ENCODE measurements at places on chromosomes 7 and 10. TPM values are rescaled to one million over a fixed set of nuclear protein-coding genes. Genes with fewer than 3 reads are reported as not detected.

The AKR1E2 gene
- total RNA-seq, result 4.8 TPM

The FAM25C gene
- total RNA-seq, result not detected

The PANK1 gene
- total RNA-seq, result 4.7 TPM

The CTTNBP2 gene
- not detected for total RNA-seq

GRCh38 chr7:26100406-26101339 lies 51.3 kb upstream of the NFE2L3 start:
- H3K36me3 ChIP-seq, result no peaks in the 10 kb centered on the region
- H3K4me3 ChIP-seq, result no peak overlapping the region
- DNase-seq, result no peak
- no peak overlapping the region for H3K27ac ChIP-seq
- peaks cover 27% of the 10 kb centered on the region for H3K4me1 ChIP-seq
- H3K27me3 ChIP-seq, result no peaks in the 10 kb centered on the region

The GIMAP2 gene
- total RNA-seq, result 113 TPM

GRCh38 chr7:109844362-109844761 lies 1246.6 kb upstream of the LRRN3 start:
- no peaks in the 10 kb centered on the region for H3K36me3 ChIP-seq
- no peaks in the 10 kb centered on the region for H3K4me1 ChIP-seq
- DNase-seq, result no peak

DNA sequence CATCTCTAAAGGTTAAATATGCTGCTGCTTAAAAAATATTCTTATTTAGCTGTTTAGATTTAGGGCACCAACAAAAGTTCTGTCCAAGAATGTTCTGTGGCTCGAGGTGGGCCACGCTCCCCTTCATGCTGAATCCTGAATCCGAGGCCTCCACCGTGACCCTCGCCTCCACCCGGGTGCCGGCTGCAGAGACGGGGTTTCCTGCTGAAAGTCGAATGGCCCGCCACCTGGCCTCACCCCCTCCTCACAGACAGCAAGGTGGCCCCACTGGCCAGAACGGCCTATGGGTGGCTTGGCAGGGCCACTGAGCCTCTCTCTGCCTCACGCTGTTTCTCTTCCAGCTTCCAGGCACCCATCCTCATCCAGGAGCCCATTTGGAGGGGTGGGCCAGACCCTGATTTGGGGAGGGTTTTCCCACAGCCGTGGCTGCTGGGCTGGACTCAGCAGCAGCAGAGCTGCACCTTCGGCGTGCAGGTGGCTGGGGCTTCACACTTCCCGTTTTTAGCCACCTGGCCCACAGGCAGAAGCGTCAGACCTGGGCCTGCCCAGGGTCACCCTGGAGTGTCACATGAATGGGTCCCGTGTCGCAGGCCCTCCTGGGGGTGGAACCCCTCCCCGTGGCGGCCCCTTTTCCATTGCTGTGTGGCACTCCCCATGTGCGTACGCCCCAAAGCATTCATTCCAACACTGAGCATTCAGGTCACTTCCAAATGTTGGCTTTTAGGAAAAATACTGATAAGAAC lies 26.3 kb upstream of the ADGRA1 start:
- no peak overlapping the region for H3K27ac ChIP-seq
- peaks cover 14% of the 10 kb centered on the region for H3K4me1 ChIP-seq
- H3K27me3 ChIP-seq, result no peaks in the 10 kb centered on the region
- no peak overlapping the region for H3K4me3 ChIP-seq
- DNase-seq, result no peak

DNA sequence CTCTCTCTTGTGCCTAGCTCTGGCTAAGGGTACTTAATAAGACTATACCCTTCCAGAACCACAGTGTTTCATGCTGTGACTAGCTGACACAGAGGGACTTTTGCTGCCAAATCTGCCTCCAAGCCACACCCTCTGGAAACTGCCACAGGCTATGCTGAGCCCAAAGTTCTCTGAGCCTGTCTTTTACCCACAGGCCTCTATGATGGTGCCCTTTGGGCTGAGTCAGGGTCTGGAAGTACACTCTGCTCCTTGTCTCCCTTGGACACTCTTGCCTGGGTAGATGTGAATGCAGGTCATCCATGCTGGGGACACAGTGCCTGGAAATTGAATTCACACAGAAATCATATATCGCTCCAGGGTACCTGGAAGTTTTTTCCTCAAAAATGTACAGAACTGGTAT lies 22.6 kb downstream of the DYDC1 start:
- H3K36me3 ChIP-seq, result no peaks in the 10 kb centered on the region
- peaks cover 17% of the 10 kb centered on the region for H3K27me3 ChIP-seq
- DNase-seq, result no peak

GRCh38 chr7:150801242-150801945 lies 825 bp downstream of the TMEM176A start:
- H3K27me3 ChIP-seq, result peaks cover 47% of the 10 kb centered on the region
- H3K36me3 ChIP-seq, result no peaks in the 10 kb centered on the region
- no peak overlapping the region for H3K4me3 ChIP-seq
- H3K4me1 ChIP-seq, result peaks cover 10% of the 10 kb centered on the region

DNA sequence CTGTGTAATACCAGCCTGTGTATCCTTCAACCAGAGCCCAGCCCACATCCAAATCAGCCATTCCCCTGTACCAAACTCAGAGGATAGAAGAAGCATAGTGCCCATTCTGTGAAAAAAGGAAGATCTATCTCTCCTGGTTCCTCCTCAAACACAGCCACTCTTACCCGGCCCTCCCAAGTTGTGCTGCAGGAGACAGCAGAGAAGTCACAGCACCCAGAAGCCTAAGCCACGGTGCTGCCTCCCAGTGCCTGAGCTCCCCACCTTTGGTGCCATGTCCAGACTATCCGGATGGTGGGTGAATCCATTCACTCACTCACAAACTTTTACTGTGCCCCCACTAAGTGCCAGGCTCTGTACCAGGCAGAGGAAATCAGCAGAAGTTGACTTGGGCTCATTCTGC lies 166.0 kb upstream of the ZMIZ1 start:
- DNase-seq, result no peak
- H3K36me3 ChIP-seq, result no peaks in the 10 kb centered on the region
- no peaks in the 10 kb centered on the region for H3K4me1 ChIP-seq
- no peak overlapping the region for H3K4me3 ChIP-seq
- no peaks in the 10 kb centered on the region for H3K27me3 ChIP-seq
- H3K27ac ChIP-seq, result no peak overlapping the region

DNA sequence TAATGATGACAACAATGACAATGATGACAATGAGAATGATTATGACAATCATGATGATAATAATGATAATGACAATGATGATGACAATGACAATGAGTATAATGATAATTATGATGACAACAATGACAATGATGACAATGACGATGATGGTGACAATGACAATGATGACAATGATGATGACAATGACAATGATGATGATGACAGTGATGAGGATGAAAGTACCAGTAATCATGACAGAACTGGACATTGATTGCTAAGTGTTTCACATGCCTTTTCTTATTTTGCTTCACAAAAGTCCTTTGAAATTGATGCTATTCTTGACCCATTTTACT lies 1106.0 kb upstream of the AUTS2 start:
- no peaks in the 10 kb centered on the region for H3K27me3 ChIP-seq
- H3K27ac ChIP-seq, result no peak overlapping the region
- no peak overlapping the region for H3K4me3 ChIP-seq
- no peaks in the 10 kb centered on the region for H3K36me3 ChIP-seq
- no peaks in the 10 kb centered on the region for H3K4me1 ChIP-seq
- no peak for DNase-seq

DNA sequence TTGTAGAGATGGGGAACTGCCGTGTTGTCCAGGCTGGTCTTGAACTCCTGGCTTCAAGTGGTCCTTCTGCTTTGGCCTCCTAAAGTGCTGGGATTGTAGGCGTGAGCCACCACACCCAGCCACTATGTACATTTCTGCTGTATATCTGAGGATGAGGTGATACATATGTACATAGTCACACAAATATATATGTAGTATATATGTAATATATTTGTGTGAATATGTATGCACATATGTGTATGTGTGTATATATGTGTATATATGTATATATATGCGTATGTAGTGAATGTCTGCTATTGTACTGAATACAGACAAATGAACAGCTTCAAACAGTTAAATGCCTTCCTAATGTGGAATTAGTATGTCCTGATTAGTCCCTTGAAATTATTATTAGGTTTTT lies 70.3 kb downstream of the EXOC6 start:
- no peak overlapping the region for H3K27ac ChIP-seq
- H3K36me3 ChIP-seq, result peaks cover 10% of the 10 kb centered on the region
- H3K4me3 ChIP-seq, result no peak overlapping the region
- no peak for DNase-seq
- H3K27me3 ChIP-seq, result no peaks in the 10 kb centered on the region

GRCh38 chr10:1539216-1539615 lies 198.1 kb downstream of the ADARB2 start:
- no peaks in the 10 kb centered on the region for H3K27me3 ChIP-seq
- H3K27ac ChIP-seq, result no peak overlapping the region
- no peaks in the 10 kb centered on the region for H3K36me3 ChIP-seq
- H3K4me3 ChIP-seq, result no peak overlapping the region

DNA sequence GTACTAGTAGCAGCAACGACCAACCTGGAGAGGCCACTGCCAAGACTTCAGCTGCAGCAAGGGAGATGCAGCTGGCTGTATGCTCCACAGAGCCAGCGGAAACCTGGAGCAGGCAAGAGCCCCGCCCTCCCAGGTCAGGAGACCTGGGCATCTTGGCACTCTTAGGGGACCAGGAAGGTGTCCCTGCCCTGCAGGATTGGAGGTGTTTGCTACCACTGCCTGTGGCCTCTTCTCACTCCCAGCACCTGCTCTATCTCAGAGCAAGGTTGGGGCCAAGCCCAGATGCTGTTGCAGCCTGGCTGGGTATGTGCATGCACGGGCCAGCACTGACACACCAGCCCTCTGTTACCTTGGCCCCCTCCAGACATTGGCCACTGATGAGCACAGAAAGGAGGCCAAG lies 1512.8 kb downstream of the REEP3 start:
- DNase-seq, result no peak
- no peaks in the 10 kb centered on the region for H3K36me3 ChIP-seq
- no peaks in the 10 kb centered on the region for H3K4me1 ChIP-seq

GRCh38 chr7:12415072-12415471 lies 11.4 kb upstream of the VWDE start:
- H3K27ac ChIP-seq, result no peak overlapping the region
- no peak for DNase-seq
- no peaks in the 10 kb centered on the region for H3K36me3 ChIP-seq
- no peaks in the 10 kb centered on the region for H3K4me1 ChIP-seq
- no peak overlapping the region for H3K4me3 ChIP-seq

DNA sequence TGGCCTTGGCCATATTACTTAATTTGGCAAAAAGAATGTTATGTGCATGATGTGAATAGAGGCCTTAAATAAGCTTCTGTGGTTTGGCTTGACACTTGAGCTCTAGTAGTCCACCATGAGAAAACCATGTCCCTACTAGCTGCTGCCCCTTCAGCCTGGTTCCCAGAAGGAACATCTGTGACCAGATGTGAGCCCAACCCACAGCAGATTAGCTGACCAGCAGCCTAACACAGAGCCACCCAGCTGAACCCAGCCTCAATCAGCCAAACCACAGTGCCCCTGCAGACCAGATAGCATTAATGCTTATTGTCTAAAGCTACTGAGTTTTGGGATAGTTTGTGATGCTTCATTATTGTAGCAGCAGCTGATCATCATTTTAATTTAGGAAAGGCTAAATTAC lies 16.6 kb downstream of the JAZF1 start:
- no peaks in the 10 kb centered on the region for H3K36me3 ChIP-seq
- H3K27ac ChIP-seq, result no peak overlapping the region
- H3K4me1 ChIP-seq, result no peaks in the 10 kb centered on the region
- DNase-seq, result no peak
- peaks cover 21% of the 10 kb centered on the region for H3K27me3 ChIP-seq
- no peak overlapping the region for H3K4me3 ChIP-seq

DNA sequence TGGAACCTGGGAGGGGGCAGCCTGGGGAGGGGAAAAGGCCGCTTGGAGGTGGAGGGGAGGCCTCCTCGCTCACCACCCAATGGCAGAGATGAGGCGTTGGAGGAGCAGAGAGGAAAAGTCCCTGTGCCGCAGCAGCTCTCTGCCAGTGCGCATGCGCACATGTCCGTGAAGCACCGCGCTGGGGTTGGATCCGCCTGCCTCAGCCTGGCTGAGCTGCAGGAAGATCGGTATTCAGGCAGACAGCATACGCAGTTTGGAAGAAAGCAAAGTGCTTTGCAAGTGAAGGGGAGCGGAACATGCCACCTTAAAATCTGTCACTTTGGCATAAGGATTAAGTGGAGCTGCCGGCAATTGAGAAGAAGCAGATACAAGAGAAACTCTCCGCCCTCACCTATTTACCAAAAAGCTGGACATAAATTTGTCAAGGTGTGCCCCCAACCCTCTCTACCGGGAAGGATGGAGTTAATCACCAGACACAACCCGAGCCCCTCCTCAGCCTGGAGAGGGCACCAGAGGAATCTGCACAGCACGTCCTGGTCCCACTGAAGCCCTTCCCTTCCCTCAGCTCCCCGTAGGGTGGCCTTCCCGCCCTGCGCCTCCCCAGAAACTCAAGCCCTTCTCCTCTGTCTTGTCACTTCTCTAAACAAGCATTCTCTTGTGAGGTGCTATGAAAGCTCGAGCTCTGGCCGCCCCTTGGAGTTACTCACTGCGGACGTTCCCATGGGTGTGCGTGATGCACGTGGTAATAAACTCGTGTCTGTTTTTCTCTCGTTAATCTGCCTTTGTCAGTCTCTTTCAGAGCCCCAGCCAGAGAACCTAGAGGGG lies 32.2 kb upstream of the TMEM72 start:
- peak overlapping the region; percentile 73 for H3K4me3 ChIP-seq
- peak overlapping the region; percentile 28 for H3K27ac ChIP-seq
- H3K4me1 ChIP-seq, result peaks cover 14% of the 10 kb centered on the region
- peak; percentile 77 for DNase-seq

The CPA4 gene
- not detected for total RNA-seq

DNA sequence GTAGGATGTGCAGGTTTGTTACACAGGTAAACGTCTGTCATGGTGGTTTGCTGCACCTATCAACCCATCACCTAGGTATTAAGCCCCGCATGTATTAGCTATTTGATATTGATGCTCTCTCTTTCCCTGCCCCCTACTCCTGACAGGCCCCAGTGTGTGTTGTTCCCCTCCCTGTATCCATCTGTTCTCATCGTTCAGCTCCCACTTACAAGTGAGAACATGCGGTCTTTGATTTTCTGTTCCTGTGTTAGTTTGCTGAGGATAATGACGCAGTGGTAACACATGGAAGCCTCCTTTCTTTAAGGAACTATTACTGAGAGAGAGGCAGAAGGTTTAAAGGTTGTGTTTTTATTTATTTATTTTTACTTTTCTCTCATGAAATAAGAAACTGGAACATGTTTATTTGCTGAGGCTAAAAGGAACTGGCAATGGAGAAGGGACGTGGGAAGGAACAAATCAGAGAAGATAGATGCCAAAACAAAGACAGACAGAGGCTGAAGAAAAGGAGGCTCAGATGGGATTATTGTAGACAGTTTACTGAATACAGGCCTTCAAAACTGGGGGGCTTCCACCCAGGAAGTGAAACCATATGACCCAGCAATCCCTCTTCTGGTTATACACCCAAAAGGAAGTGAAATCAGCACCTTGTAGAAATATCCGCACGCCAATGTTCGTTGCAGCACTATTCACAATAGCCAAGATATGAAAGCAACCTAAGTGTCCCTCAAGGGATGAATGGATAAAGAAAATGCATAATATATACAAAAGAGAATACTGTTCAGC lies 556.3 kb downstream of the GRM8 start:
- H3K36me3 ChIP-seq, result no peaks in the 10 kb centered on the region
- DNase-seq, result no peak
- H3K4me1 ChIP-seq, result peaks cover 12% of the 10 kb centered on the region
- H3K4me3 ChIP-seq, result no peak overlapping the region
